Occipital lobe (tissue), 3 donors: ENCODE measurements at places on chromosomes 13 and 19.

- no peak for DNase-seq
These were observed 829 bp downstream of the KCNC3 start for GRCh38 chr19:50328224-50328872.

DNA sequence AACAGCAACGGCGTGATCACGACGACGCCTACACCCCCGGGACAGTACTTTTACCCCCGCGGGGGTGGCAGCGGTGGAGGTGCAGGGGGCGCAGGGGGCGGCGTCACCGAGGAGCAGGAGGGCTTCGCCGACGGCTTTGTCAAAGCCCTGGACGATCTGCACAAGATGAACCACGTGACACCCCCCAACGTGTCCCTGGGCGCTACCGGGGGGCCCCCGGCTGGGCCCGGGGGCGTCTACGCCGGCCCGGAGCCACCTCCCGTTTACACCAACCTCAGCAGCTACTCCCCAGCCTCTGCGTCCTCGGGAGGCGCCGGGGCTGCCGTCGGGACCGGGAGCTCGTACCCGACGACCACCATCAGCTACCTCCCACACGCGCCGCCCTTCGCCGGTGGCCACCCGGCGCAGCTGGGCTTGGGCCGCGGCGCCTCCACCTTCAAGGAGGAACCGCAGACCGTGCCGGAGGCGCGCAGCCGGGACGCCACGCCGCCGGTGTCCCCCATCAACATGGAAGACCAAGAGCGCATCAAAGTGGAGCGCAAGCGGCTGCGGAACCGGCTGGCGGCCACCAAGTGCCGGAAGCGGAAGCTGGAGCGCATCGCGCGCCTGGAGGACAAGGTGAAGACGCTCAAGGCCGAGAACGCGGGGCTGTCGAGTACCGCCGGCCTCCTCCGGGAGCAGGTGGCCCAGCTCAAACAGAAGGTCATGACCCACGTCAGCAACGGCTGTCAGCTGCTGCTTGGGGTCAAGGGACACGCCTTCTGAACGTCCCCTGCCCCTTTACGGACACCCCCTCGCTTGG, 966 bp downstream of the JUNB start:
- DNase-seq = peak; percentile 55

DNA sequence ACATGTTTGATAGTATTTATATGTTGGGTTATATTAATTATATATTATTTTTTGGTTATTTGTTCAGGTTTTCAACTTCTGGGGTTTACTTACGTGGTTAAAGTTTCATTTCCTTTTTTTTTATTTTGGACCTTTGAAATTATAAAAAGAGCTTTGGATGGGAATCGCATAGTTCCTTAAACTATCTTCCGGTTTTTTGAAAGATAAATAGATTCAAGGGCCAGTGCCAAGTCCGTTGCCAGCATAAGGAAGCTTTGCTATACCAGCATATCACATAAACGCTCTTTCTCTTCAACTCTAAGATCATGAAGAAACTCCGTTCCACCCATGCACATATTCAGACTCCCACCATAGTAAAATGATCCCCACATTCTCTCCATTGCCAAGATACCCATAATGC, 7.4 kb upstream of the OXGR1 start:
- no peak for DNase-seq

- no peak for DNase-seq
These were observed 16.3 kb downstream of the ZNF91 start for GRCh38 chr19:23378948-23379347.

DNA sequence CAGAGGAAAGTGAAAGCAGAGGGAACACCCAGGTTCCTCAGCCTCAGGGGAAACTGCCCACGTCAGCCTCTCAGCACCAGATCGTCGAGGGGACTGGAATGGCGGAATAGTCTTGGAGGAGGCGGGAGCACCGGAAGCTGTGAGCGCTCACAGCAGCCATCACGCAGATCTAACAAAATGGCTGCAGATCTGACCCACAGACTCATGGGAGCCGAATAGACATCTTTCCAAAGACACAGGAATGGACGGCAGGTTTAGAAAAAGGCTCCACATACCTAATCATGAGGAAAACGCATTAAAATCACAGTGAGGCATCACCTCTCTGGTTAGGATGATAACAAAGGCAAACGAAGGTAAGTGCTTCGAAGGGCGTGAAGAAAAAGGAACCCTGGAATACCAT, 11.8 kb upstream of the LILRA2 start:
- DNase-seq = no peak

DNA sequence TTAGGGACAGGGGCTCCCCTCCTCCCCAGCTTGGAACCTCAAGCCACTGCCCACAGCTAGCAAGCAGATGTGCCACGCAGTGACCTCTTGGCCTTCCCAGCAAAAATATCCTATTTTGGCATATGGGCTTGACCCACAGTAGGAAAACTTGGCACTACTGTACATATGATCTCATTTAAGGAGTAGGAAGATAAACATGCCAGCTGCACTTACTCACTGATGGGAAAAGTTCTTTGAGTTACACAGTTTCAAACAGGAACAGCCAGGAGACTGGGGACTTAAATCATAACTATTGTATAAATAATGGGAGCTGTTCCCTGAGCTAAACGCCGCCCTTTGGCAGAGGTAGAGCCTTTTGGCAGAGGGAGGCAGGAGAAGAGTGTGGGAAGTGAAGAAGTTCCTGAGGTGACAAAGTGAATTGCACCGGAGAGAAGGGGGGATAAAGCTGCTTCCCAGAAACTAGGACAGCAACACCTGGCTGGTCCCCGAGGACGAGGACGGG, 6.1 kb downstream of the SACS start:
- DNase-seq = peak; percentile 20

DNA sequence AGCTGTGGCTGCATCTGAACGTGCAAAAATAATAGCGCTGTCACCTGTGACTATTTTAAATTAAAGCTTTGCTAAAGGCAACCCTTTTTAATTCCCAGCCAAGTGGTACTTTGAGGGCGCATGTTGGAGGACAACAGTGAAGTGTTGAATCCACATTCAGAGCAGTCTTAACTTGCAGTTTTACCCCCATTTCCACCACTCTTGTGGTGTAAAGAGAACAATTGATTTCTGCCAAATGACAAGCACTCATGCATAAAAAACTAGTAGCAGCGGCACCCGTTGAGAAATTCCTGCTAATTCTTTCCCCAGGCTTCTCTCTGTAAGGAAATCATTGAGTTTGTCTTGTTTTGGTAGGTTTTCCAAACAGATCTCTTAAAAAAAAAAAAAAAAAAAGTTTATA, 1033.3 kb downstream of the EFNB2 start:
- DNase-seq = no peak

DNA sequence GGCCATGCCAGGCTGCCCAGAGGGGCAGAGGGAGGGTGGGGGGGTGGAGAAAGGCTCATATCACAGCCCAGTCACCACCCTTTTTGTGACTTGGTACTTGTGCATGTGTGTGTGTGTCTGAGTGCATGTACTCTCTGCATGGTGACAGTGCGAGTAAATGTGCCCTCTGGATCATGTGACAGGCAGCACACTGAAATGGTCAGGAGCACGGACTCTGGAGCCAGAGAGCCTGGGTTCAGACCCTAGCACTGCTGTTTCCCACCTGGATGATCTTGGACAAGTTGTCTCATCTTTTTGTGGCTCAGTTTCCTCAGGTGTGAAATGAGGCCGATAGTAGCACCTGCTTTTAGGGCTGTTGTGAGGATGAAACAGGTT, 2.0 kb downstream of the CIC start:
- DNase-seq = no peak

DNA sequence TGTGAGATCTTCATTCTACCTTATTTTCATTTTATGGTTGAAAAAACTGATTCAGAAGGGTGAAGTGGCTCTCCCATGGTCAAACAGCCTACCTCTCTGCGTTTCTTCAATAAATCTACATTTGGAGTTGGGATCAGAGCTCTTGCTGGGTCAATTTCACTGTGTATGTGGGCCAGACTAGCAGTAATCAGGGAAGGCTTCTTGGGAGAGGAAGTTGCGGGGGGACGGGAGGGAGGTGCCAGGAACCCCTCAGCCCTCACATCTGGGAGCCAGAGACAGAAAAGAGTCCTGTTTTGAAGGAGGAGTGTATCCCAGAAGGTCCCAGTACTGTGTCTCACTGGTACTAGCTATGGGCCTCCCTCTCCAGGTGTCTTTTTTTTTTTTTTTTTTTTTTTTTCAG, 934 bp downstream of the KXD1 start:
- no peak for DNase-seq

DNA sequence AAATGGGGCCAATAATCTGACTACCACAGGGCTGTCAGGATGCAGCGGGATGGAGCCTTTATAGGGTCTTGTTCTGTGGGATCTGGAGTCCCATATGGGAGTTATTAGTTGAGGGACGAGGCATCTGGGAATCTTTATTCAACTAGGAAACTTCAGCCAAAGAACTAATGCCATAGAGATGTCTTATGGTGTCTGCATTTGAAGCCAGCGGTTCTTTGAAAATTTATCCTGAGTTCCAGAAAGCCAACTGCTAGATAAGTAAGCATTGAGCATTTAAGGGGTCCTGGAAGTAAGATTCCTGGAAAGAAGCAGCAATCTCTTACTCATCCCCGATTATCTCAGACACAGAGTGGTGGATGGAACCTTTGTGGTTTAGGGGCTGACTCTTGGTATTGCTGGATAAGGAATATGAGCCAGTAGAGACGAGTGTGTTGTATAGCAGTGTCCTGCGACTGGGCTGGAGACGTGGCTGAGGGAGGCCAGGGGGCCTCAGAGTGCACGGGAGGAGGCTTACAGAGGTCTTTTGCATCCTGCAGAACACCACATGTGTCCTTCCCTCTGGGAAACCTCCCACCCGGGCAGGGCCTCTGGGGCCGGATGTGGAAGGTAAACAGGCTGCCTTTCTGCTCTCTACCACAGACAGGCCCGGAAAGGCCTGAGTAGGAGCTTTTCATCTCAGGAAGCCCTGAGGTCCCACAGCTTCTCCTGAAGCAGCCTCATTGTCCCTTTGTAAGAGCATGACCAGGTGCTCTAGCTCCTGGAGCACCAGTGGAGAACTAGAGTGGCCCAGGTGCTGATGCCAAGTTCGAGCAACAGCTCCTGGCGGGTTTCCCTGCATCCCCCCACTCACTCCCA, 28.8 kb downstream of the ACTN4 start:
- no peak for DNase-seq

GRCh38 chr13:23488442-23488841, 54.9 kb upstream of the SACS start:
- DNase-seq = no peak
